ENCODE measurements at places on chromosomes 4 and X.

GRCh38 chr4:180436361-180436760 is 1806.8 kb upstream of the TENM3 start:
- DNase-seq: no peak

GRCh38 chrX:119055687-119056086 is 17.1 kb upstream of the CT47C1 start:
- no peak for DNase-seq

DNA sequence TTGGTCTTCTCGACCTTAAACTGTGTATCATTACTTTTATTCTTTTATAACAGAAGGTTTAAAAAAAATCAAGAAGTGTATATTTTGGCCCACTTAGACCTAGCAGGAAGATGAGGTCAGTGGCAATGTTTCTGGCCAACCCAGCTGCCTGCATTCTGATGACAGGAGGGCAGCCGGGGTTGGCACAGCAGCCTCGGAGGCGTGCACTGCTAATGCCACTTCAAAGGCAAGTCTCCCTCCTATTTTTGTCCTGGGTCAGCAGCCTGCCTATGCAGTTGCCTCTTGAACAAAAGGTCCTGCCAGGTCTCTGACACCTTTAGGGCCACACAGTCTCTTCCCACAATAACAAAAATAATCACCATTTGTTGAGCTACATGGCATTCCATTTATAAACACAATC is 89.4 kb upstream of the MYOZ2 start:
- no peak for DNase-seq

- no peak for DNase-seq
Measured at GRCh38 chrX:6292599-6292998, 63.9 kb upstream of the NLGN4X start.

DNA sequence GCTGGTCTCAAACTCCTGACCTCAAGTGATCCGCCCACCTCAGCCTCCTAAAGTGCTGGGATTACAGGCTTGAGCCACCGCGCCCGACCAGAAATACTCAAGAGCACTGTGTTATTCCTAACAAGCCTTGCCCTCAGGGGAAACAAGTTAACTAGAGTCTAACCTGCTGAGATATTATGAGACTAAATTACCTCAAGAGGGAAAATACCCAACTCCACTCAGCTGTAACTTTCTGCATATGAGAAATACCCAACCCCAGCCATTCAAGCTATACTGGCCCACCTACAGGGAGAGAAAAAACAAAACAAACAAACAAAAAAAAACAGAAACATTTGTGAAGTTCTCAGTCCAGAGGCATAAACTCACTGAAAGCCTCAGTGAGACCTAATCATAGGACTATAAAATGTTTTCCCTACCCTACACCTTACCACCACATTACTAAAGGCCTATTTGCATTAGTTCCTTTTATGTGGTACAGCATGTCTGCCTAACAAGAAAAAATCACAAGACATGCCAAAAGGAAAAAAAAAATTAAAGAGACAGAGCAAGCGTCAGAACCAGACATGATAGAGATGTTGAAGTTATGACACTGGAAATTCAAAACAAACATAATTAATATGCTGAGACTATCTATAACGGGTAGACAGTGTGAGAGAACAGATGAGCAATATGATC is 876.0 kb downstream of the FSTL5 start:
- no peak for DNase-seq

GRCh38 chrX:153703036-153703370 is 15.3 kb downstream of the SLC6A8 start:
- DNase-seq: no peak

GRCh38 chr4:144213371-144213770 is 72.9 kb upstream of the GYPA start:
- DNase-seq: no peak

- DNase-seq: no peak
Measured at GRCh38 chr4:140130677-140131076, 23.3 kb downstream of the MAML3 start.

- no peak for DNase-seq
Measured at GRCh38 chrX:78375894-78376293, 48.5 kb upstream of the CYSLTR1 start.
